ENCODE measurements at places on chromosomes 11 and 22.
A peak's percentile ranks its signal among the peaks of the same experiment; 100 is the strongest.

GRCh38 chr11:8809939-8810539 lies 101.0 kb upstream of the AKIP1 start:
- no peak for DNase-seq

DNA sequence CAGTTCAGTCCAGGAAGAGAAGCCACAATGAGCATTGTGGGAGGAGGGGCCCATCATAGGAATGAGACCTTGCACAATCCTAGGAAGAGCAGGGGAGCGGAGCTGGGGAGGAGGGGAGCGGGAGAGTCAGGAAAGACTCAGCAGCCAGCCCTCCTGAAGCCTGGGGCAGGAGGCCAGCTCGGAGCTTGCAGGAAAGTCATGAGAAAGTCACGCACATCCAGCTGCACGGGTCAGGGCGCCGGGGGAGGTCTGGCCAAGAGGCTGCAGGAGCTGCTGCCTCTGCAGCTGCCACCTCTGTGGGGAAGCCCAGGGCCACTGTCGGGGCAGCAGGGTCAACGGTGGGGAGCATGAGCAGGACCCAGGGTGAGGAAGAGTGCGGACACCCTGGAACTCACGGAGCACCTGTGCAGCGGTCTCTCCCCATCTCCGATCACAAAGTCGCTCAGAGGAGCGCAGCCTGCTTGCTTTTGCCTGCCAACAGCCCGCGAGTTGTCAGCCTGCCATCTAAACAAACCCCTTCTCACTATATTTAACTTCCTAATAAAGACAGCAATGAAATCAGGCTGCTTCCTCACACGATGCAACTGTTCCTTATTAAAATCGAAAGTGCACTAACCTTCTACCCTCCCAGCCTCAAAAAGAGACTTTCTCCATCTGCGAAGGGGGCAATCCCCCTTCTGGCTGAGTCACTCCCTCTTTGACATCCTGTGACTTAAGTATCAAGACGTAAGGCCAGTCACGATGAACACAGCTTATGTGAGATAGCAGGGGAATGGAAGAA lies 52.9 kb upstream of the RTL6 start:
- peak; percentile 75 for DNase-seq

DNA sequence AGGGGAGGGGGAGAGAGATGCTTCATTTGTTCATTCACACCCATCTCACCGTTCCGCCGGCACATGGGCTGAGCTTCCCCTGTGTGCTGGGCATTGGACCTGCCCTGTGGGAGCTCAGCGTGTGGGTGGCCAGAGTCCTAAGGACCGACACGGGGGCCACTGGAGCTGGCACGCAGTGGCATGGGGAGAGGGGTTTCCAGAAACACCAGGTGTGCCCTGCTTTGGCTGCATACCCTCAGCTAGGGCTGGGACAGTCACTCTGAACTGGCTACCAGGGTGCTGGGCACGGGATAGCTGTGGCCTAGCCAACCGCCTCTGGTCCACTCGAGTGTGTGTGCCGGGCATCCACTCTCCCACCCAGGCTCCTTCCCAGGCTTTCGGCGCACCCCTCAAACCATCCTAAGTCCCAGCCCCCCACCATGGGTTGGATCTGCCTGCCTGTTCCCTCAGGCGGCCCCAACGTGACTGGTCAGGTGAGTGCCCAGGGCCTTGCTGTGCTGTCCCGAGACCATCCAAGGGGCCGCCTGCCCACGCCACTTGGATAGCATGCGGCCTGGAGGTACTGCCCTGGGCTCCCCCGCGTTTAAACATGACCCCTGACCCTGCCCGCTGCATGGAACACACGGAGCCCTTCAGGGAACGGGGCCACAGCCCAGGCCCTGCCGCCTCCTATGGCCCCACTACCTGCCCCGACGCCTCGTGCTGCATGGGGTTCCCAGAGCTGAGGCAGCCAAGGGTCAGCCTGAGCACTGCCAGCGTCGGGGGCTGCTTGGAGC lies 51.6 kb upstream of the LINC01488 start:
- DNase-seq: no peak

GRCh38 chr11:108340973-108341372 lies 118.1 kb downstream of the ATM start:
- peak; percentile 5 for DNase-seq

- no peak for DNase-seq
Measured at GRCh38 chr11:132158696-132159095, 788.3 kb downstream of the NTM start.

- DNase-seq: no peak
Measured at GRCh38 chr11:134562196-134562595, 150.2 kb upstream of the B3GAT1 start.

GRCh38 chr11:63180536-63180935 lies 36.5 kb upstream of the SLC22A24 start:
- no peak for DNase-seq

DNA sequence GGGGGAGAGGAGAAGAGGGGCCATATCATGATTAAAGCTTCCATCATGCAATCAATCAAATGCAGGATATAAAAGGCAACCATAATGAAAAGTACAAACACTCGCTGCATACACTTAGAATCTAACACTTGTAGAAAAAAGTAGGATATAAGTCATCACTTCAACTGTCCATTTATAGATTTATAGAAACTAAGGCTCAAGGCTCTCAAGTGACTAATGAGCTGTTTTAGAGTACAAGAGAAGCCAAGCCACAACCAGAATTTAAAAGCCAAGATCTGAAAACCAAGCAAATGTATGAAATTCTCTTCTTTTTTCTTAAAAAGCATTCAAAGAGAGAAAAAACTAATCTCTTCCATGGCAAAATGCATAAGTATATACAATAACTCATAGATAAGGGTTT lies 160.2 kb upstream of the BLID start:
- no peak for DNase-seq

DNA sequence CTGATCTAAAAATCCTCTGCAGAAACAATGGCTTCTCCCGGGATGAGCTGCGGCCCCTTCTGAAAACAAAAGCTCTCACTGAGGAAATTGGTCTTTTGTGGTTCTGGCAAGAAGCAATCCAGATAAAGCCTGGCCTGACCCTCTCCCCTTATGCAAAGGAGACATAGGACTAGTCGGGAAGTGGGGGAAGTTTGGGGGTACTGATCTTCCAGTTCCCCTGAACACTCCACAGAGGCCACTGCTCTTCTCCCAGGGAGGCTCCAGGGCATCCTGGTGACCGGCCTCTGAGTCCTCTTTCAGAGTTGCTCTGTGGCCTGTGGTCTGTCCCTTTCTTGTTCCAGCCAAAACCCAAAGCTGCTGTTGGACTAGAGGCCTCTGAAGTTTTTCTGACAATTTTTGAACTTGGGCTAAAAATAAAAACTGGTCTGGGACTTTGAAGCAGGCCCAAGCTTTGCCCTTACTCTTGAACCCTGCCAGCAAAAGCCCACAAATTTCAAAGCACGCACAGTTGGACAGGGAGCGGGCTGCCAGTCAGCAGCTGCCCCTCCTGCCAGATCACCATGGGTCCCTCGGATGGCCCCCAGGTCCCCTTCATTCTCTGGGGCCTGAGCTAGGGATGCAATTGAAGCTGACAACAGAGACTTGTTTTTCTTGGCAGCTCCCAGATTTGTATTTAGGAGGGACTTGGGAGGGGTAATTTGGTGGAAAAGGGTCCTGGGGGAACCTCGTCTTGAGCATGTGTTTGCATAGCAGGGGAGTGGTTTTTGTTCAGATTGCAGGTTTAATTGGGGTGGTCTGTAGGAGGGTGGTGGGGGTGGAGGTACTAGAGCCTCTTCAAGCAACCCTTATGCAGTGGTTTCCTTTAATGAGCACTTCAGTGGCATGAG lies 381.6 kb upstream of the CADM1 start:
- DNase-seq: no peak

GRCh38 chr11:26936109-26936508 lies 57.8 kb upstream of the FIBIN start:
- no peak for DNase-seq

DNA sequence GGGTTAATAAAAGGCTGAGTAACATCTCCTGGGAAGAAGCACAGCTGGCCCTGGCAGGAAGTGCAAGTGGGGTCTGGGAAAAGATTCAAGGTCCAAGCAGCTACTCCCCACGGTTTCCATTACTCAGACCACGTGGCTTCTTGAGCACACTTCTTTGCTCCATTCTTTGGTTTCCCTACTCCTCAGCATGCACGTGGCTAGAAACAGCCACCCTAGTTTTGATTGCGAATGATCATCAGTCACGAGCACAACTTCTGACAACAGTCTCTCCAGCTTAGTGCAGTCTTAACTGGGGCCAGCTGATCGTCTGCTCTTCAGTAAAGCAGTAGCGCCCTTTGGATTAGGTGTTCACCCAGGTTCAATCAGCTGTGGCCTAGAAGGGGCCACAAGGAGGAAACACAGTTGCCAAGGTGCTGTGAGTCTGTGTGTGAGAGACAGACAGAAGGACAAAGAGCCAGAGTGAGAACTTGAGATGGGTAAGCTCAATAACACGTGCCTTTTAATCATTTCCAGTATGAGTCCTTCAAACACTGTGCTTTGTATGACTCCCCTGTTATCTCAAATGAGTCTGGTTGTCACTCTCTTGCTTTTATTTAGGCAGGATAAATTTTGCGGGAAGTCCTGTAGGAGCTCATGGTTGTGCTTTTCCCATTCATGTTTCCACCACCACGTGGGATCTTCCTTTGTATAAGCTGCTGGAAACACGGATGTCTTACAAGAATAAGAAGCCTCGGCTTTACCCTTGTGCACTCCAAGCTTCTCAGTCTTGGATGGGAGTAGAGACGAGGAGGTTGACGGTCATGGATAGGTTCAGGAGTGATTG lies 901 bp upstream of the PARVA start:
- no peak for DNase-seq

DNA sequence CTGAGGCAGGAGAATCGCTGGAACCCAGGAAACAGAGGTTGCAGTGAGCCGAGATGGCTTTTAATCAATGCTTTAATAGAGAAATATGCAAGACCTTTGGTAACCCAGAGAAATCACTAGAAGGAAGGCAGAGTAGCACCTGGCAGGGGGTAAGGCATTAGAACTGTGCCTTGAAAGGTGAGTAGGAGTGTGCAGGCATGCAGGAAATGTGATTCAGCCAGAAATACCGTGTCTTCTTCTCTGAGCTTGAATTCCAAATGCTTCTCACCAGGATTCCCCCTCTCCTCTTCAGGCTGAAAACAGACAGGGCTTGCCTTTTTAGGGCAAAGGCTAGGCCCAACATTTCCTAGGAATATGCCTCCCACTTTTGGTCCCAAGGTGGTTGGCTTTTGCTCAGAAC lies 51.0 kb downstream of the OR4D9 start:
- no peak for DNase-seq

GRCh38 chr22:27996529-27996925 lies 77.5 kb upstream of the PITPNB start:
- DNase-seq: no peak

GRCh38 chr22:18056807-18057474 lies 20.8 kb upstream of the PEX26 start:
- DNase-seq: no peak

DNA sequence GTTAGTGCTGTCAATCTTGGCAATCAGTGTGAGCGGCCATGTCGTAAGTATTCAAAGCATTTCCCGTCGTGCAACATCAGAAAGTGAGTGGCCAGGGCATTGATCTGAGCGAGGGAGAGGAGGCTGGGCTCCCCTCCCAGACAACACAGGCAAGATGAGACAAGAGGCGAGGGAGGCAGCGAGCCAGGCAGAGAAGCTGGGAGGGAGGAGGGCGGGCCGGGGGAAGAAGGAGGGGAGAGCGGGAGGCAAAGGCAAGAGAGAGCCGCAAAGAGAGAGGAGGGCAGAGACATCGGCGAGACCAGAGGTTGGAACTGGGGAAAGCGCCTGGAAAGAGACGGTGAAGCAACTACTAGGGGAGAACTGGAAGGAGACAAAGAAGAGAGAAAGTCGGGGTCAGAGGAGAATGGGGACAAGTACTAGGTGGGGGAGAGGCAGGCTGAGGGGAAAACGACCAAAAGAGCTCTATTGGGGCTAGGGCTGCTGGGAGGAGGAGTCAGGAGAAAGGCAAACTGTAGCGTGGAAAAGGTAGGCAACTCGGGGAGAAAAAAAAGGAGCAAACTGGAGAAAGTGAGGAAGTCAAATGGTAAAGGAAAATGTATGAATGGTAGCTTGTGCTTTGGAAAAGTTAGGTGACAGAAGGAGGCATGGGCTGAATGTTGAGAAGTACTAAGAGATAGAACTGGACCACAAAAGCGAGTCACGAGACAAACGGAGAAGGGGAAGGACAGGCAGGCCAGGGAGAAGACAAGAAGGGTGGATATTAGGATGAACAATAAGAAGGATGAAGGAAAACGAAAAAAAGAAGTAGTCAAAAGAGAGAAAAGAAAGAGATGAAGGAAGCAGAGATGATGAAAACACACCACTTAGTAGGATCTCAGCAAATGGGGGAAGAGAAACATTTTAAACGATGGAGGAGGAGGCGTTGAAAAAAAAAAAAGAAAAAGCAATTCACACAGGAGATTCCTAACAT lies 130.5 kb upstream of the C11orf58 start:
- no peak for DNase-seq

- DNase-seq: peak; percentile 28
Measured at GRCh38 chr11:66272596-66272995, 4.2 kb downstream of the RAB1B start.

DNA sequence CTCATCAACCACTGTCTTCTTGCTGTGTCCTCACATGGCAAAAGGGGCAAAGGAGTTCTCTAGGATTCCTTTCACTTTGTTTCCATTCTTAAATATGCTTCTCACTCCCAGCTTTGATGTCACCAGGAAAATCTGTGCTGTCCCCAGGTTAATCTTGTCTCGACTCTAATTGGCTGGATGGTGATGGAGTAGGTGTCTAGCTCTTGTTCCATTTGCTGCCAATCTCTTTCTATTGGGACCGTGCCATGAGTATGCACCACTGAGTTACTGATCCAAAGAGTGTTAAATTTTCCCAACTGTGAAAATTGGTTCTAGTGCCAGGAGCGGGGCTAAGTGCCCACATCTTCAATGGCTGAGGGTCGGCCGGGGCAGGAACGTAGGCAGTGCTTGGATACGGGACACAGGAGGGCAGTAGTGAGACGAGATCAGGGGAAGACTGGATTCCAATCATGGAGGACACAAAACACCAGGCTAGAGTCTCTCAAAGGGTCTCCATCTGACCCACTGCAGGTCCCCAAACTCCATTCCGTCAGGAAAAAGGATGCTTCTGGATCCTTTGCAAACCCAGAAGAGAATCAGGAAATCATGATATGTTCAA lies 47.7 kb upstream of the CSNK2A3 start:
- no peak for DNase-seq

GRCh38 chr11:27470826-27471588 lies 1.6 kb downstream of the LGR4 start:
- DNase-seq: no peak

DNA sequence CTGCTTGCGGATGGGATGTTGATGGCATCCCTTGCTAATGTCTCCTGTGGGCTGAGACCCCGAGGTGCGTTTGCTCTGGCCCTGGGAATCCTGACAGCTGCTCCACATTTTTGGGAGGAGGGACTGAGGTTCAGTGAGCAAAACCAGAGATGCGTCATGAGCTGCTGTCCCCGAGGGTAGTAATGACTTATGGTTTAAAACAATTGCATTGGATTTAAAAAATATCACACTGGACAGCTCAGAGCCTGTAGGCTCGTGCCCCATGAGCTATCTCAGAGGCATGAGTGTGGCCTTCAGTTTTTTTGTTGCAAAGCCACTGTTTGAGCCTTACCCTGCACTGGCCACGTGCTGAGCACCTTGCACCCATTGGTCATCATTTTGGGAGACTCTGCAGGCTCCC lies 20.9 kb upstream of the PARVG start:
- no peak for DNase-seq

All from activated CD4-positive, alpha-beta T cell treated with anti-CD3 and anti-CD28 coated beads, Interleukin-10, Interleukin-2, amounts not matched to agents 100 ng/mL and 50 ng/mL, durations not matched to agents 16 hours and 8 hours (primary cell).